ENCODE measurements at places on chromosomes 3 and 15. TPM values are rescaled to one million over a fixed set of nuclear protein-coding genes. Genes with fewer than 3 reads are reported as not detected.
A peak's percentile ranks its signal among the peaks of the same experiment; 100 is the strongest.

The PHC3 gene
- total RNA-seq: 85.9 TPM

The LDHAL6B gene
- not detected for total RNA-seq

The FSD2 gene
- total RNA-seq: not detected

The SKOR1 gene
- total RNA-seq: 1.6 TPM

The CCR4 gene
- not detected for total RNA-seq

The PCOLCE2 gene
- total RNA-seq: 7.7 TPM

The PRTG gene
- 1.3 TPM for total RNA-seq

The ST6GAL1 gene
- 10.0 TPM for total RNA-seq

The ZBTB47 gene
- total RNA-seq: 61.7 TPM

GRCh38 chr15:99731336-99732123 lies 1.7 kb downstream of the LYSMD4 start:
- no peak for DNase-seq

GRCh38 chr15:47485419-47485818 lies 231.9 kb upstream of the SEMA6D start:
- DNase-seq: no peak

DNA sequence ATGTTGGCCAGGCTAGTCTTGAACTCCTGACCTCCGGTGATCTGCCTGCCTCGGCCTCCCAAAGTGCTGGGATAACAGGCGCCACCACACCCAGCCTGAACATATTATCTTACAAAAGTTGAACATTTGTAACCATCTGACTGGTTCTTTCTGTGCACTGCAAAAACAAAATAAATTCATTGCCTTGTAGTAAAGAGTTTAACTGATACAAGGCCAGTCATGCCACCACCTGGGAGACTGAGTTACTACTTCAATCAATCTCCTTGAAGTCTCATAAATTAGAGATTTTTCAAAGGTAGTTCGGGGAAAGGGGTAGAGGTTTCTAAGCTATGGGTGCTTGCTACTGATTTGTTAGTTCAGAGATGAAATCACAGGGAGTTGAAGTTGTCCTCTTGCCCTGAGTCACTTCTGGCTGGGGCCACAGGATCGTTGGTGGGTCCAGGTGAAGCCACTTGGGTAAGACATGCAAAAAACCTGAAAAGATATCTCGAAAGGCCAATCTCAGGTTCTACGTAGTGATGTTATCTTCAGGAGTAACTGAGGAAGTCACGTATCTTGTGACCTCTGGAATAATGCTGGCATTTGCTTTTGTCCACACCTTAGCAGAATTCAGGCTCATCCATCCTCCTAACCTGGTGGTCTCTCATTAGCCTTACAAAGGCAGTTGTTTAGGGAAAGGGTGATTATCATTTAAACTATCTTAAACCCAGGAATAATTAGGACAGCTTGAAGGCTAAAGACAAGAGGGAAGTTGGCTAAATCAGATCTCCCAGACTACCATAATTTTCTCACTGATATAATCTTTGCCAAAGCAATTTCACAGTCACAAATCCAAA lies 33.7 kb downstream of the ZBTB11 start:
- DNase-seq: no peak

GRCh38 chr15:40130118-40130517 lies 21.4 kb upstream of the BMF start:
- DNase-seq: no peak

DNA sequence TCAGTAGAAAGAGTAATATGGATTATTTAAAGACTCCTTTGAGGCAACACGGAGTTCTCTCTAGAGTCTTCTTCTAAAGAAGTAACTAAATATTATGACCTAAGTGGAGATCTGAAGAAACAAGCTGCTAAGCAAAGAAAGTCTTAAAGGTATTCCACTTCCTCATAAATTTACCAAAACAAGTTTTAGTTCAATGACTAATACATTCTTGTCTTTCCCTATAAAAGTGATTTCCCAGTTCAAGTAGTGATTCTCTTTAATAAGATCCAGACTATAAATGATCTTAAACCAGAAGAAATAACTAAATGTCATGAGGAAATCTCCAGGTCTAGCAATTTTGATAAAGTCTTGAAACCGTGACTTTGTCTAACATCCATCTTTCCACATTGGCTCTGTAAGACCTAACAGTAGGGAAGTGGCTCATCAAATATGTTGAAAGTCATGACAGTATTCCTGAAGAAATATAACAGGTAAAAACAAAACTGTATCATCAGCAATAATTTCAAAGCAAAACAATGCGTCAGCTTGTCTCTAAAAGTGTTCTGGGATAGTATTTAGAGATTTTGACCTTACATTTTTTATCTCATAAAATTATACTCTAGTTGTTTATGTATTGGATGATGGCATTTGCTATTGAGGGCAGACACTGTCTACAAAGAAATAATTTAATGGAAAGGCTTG lies 51.8 kb upstream of the NEDD4 start:
- DNase-seq: no peak

DNA sequence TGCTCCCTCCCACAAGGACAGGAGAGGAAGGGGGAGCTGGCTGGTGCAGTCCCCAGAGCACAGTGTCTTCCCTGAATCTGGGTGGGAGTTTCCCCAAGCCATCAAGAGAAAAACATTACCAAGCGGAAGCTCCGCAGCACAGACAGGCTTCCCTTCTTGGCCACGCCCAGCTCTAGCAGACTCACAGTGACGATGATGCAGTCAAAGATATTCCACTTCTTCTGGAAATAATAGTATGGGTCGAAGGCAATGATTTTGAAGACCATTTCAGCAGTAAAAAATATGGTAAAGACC lies 76.7 kb downstream of the SCN10A start:
- no peak for DNase-seq

DNA sequence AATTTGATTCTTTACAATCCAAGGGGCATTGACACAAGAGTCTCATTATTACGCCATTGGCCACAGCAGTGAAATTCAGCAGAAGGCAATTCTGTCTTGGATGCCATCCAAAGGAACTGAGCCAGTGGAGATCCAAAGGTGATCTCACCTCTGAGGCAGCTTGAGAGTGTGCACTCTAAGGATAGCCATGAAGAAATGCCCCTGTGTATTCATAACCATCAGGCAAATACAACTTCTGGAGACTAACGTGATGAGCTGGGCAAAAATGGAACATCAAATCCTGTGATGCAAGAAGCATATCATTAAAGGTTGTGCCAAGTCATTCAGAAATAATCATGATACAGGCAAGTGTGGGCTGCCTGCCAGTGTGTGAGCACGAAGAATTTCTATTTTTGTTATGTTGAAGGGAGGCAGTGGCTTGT lies 41.4 kb downstream of the ROBO2 start:
- DNase-seq: no peak

DNA sequence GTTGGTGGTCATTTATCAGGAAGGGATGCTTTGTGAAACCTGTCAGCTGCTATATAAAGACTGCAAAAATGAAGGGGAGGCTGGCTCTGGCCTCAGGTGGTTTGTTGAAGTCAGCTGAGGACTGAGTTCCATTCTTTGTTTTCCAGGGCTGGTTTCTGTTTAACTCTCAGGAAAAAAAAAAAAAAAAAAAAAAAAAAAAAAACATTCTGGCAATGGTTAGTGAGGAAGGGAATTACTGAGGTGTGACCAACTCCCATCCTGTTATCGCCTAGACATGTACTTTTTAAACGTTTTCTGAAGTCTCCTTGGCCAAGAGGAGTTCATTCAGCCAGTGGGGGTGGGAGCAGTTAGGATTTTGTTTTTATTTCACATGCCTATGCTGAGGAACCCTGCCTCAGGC lies 316.3 kb downstream of the OXSM start:
- DNase-seq: no peak

DNA sequence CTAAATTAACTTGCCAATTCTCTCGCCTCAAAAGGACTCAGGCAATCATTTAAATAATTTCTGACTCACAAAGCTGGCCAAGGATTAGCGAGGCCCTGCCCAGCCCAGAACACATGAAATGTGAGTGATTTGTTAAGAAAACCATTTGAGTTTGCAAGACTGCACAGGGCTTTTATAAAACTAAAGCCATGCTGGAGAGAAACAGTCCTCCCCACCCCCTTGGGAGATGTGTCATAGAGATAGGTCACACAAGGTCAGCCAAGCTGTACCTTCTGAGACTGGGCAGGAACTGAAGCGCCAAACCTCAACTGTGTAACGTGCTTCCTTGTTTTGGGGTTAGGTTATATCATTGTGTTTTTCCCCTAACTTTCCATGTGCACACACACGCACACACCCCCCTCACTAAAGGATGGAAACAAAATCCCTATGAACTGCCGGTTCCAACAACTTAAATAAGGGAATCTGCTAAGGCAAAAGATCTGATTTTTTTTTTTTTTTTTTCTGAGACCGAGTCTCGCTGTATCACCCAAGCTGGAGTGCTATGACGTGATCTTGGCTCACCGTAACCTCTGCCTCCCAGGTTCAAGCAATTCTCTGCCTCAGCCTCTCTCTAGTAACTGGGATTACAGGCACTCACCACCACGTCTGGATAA lies 8.1 kb downstream of the SPATA12 start:
- peak; percentile 84 for DNase-seq

- DNase-seq: no peak
These were observed 35.7 kb upstream of the RHO start for GRCh38 chr3:129492691-129493090.

DNA sequence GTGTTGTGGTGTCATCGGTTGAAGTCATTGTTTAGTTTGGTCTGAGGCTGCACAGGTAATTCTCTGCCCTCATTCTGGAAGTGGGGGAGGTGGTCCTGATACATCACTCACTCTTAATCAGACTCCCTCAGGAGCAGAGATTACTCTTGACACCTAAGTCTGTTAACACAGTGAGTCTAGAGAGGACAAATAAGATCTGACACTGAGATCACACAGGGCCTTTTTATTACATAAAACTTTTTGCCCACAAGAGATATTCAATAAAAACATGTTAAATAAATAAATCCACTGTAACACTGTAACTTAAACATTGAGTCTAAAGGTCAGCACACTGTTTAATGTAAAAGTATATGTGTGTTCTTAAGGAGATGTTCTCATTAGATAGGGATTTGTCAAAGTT lies 57.1 kb upstream of the MBNL1 start:
- no peak for DNase-seq

DNA sequence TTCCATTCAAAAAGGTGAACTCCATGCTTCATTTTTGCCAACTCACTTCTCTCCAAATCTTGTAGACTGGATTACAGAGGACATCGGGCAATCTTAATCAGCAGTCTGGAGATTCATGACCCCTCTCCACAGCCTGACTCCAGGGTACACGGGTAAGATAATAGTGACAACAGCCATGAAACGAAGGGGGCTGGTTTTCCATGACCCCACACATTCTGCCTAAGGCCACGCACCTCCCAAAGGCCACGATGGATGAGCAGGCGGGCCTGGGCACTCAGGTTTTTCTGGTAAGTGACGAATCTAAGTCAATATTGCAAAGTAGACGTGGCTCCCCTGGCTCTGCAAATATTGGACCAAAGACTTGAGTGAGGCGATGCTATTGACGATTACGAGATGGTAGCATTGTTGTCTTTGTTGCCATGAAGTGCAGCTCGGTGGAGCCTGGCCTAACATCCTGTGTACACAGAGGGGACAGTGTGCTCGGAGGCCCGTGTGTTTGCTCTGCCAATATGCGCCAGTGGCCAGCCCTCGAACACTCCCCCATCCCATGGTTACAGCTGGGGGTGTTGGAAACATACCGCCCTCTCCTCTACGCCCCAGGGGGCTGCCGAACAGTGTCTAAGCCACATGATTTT lies 119.1 kb downstream of the OPA1 start:
- DNase-seq: no peak

DNA sequence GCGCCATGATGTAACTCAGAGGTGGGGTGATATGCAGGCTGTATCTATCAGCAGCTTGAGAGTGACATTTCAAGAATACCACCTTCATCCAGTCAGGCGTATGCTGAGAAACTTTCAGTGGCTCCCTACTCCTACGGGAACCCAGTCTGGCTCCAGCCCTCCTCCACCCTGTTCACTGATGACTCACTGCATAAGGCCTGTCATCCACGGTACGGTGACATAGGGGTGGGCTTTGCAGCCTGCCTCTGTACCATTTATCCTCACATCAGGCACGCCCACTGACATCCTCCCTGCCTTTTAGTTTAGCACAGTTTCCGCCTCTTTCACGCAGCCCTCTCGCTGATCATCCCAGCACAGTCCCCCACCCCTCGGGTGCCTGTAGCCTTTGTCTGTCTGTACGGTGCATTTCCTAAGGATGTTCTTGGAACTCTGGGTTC lies 11.7 kb downstream of the PXYLP1 start:
- DNase-seq: no peak

DNA sequence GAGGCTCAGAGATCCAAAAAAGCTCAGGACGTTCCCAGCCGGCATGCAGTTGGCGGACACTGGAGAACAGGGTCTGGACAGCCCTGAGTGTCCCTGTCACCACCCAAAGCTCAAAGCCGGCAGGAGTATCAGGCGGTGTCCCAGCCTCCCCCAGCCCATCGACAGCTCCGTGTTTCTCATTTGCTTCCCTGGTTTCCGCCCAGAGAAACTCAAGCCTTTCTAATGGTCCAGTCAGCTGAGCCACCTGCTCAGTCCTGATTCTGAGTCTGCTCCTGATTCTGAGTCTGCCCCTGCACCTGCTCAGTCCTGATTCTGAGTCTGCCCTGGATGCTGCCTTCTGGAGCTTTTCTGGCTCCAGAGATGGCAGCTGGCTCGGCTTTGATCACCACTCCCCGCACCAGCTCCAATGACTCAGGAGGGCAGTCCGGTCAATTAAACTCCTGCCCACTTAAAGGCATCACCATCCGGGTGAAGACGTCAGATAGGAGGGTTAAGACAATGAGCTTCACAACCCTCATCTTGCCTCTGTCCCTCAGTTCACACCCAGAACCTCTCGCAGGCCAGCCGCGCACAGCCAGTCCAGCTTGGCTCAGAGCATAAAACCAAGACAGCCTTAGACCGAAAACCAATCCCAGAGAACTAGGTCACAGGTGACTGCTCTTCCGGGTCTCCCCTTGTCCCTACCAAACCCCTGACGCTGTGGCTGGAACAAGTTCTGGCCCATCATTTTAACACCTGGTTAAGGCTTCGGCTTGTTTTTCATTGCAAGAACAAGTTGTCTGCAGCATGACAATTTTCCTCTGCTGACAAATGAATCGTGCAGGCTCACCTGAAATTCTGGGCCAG lies 6.8 kb downstream of the PCSK6 start:
- no peak for DNase-seq

DNA sequence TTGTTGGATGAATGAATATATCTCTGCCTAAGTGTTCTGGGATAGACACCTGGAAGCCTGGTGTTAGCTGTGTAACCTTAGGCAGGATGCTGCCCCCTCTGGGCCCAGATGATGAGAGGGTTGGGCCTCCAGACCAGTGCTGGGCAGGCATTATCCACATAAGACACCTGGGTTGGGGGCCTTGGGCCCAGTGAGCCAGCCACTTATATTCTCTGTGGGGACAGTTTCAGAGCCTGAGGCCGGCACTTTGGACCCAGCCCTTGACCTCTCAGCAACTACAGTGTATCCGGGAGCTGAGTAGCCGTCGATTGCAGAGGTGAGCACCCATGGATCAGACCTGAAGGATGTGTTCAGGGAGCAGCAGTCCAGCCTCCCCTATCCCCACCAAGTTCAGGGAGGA lies 2.2 kb downstream of the HEMK1 start:
- DNase-seq: no peak

GRCh38 chr15:25761971-25762662 lies 101.0 kb downstream of the ATP10A start:
- no peak for DNase-seq

- no peak for DNase-seq
These were observed 35.4 kb downstream of the TPRA1 start for GRCh38 chr3:127555108-127555507.

All from sigmoid colon (tissue), 7 donors.